ENCODE measurements at places on chromosomes 5 and 9. TPM values are rescaled to one million over a fixed set of nuclear protein-coding genes. Genes with fewer than 3 reads are reported as not detected.

CER1 gene
- not detected for total RNA-seq

CDH9 gene
- not detected for total RNA-seq

OR2K2 gene
- not detected for total RNA-seq

SAXO1 gene
- not detected for total RNA-seq

SH3TC2 gene
- total RNA-seq = 4.3 TPM

- H3K36me3 ChIP-seq = no peaks in the 10 kb centered on the region
- no peak overlapping the region for H3K4me3 ChIP-seq
- H3K27ac ChIP-seq = no peak overlapping the region
Measured at GRCh38 chr5:121199216-121199999, 652.3 kb upstream of the FTMT start.

GRCh38 chr9:125942125-125942524, 195.0 kb downstream of the PBX3 start:
- DNase-seq = no peak
- H3K4me3 ChIP-seq = no peak overlapping the region
- H3K27ac ChIP-seq = no peak overlapping the region
- H3K36me3 ChIP-seq = no peaks in the 10 kb centered on the region

DNA sequence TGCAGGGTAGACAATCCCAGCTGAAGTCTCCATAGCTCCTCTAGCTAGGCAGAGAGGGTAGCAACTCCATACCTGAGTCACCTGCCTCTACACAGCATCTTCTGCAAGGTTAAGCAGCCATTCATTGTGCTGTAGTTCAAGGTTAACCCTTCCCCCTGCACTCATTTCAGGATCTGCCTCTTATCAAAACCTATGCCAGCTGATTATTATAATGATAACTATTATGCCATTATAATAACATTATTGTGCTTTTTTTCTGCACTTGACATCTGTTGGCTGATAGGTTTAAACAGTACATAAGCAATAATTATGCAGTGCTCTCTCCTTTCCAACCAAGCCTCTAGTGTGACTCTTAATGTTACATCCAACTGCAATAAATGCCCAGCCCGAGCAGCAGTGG, 17.3 kb downstream of the SIL1 start:
- H3K4me1 ChIP-seq = no peaks in the 10 kb centered on the region
- no peaks in the 10 kb centered on the region for H3K36me3 ChIP-seq
- no peak overlapping the region for H3K27ac ChIP-seq
- H3K4me3 ChIP-seq = no peak overlapping the region
- no peaks in the 10 kb centered on the region for H3K27me3 ChIP-seq

DNA sequence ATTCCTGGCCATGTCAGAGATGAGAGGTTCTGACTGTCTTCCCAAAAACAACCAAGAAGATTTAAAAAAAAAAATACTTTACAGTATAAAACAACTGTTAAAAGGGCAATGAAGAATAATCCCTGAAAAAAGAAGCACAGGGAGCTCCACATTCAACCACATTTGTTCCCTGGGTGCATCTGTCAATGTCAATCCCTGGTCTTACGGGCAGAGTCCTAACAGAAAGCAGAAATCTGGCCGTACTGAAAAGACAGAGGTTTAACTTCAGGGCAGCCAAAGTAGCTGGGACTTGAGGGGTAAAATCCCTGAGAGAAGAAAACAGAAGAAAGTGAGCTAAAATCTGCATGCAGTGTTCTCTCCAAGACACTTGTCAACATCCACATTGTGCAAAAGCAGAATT, 76.6 kb downstream of the RICTOR start:
- H3K27ac ChIP-seq = no peak overlapping the region
- DNase-seq = no peak
- no peaks in the 10 kb centered on the region for H3K27me3 ChIP-seq
- no peaks in the 10 kb centered on the region for H3K36me3 ChIP-seq
- no peak overlapping the region for H3K4me3 ChIP-seq

- no peak overlapping the region for H3K27ac ChIP-seq
- H3K27me3 ChIP-seq = no peaks in the 10 kb centered on the region
- no peaks in the 10 kb centered on the region for H3K36me3 ChIP-seq
Measured at GRCh38 chr9:136740971-136741882, 1.5 kb downstream of the LCN10 start.

- no peak for DNase-seq
- no peak overlapping the region for H3K4me3 ChIP-seq
- no peak overlapping the region for H3K27ac ChIP-seq
Measured at GRCh38 chr9:91451431-91452270, 28.0 kb upstream of the NFIL3 start.

GRCh38 chr5:52895572-52896413, 93.4 kb upstream of the ITGA2 start:
- DNase-seq = no peak
- H3K4me1 ChIP-seq = peaks cover 5% of the 10 kb centered on the region
- no peaks in the 10 kb centered on the region for H3K36me3 ChIP-seq
- H3K27me3 ChIP-seq = no peaks in the 10 kb centered on the region

GRCh38 chr9:26891726-26892125, 876 bp downstream of the CAAP1 start:
- H3K4me1 ChIP-seq = peaks cover 25% of the 10 kb centered on the region
- H3K4me3 ChIP-seq = peak overlapping the region; percentile 87
- peak overlapping the region; percentile 83 for H3K27ac ChIP-seq
- no peaks in the 10 kb centered on the region for H3K27me3 ChIP-seq
- peak; percentile 49 for DNase-seq

DNA sequence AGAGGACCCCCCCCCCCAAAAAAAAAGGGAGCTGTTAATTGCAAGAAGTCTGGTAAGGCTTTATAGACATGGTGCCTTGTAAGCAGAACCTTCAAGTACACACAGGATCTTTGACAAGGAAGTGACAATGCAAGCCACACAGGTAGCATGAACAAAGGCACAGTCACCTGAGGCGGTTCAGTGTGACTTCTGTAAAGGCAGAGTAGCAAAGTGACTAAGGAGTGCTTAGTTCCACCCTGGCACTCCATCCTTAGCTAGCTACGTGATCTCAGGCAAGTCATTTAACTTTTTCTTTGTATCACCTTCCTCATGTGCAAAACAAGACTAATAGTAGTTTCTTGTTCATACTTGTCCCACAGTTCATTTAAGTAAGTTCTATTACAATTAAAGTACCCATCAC, 282.0 kb downstream of the PRELID2 start:
- no peak overlapping the region for H3K27ac ChIP-seq
- H3K27me3 ChIP-seq = no peaks in the 10 kb centered on the region
- no peak overlapping the region for H3K4me3 ChIP-seq
- H3K36me3 ChIP-seq = no peaks in the 10 kb centered on the region
- H3K4me1 ChIP-seq = no peaks in the 10 kb centered on the region
- no peak for DNase-seq

GRCh38 chr5:123455095-123455494, 31.9 kb upstream of the CEP120 start:
- DNase-seq = no peak
- H3K4me3 ChIP-seq = no peak overlapping the region
- no peaks in the 10 kb centered on the region for H3K36me3 ChIP-seq
- H3K27ac ChIP-seq = no peak overlapping the region
- peaks cover under 1% of the 10 kb centered on the region for H3K4me1 ChIP-seq

DNA sequence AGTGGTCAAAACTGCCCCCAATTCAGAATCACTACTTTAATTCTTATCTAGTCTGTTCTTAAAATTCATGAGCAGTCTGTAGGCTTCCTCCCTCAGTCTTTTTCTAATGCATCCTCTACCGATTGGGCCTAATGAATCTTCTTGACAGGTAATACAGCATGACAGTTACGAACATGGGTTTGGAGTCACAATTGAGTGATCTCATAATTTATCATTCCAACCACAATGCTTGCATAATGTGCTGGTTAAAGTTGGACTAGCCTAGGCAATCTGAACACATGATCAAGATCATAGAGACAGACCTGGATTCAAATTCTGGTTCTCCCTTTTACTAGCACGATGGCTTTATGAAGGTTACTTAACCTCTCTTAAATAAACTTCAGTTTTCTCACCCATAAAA, 33.1 kb upstream of the SETD9 start:
- DNase-seq = no peak
- H3K4me3 ChIP-seq = no peak overlapping the region
- H3K27ac ChIP-seq = no peak overlapping the region
- H3K27me3 ChIP-seq = no peaks in the 10 kb centered on the region
- peaks cover 5% of the 10 kb centered on the region for H3K36me3 ChIP-seq

- H3K4me3 ChIP-seq = no peak overlapping the region
- no peak for DNase-seq
- no peaks in the 10 kb centered on the region for H3K4me1 ChIP-seq
- no peaks in the 10 kb centered on the region for H3K36me3 ChIP-seq
Measured at GRCh38 chr5:36300927-36301540, 668 bp downstream of the RANBP3L start.

- no peaks in the 10 kb centered on the region for H3K27me3 ChIP-seq
- no peaks in the 10 kb centered on the region for H3K36me3 ChIP-seq
- no peaks in the 10 kb centered on the region for H3K4me1 ChIP-seq
- H3K4me3 ChIP-seq = no peak overlapping the region
- no peak overlapping the region for H3K27ac ChIP-seq
- no peak for DNase-seq
Measured at GRCh38 chr9:136237486-136238341, 7.9 kb downstream of the QSOX2 start.

All from endothelial cell of umbilical vein (primary cell).